AML-193 (cell line): ENCODE measurements at places on chromosomes 2 and 18.

DNA sequence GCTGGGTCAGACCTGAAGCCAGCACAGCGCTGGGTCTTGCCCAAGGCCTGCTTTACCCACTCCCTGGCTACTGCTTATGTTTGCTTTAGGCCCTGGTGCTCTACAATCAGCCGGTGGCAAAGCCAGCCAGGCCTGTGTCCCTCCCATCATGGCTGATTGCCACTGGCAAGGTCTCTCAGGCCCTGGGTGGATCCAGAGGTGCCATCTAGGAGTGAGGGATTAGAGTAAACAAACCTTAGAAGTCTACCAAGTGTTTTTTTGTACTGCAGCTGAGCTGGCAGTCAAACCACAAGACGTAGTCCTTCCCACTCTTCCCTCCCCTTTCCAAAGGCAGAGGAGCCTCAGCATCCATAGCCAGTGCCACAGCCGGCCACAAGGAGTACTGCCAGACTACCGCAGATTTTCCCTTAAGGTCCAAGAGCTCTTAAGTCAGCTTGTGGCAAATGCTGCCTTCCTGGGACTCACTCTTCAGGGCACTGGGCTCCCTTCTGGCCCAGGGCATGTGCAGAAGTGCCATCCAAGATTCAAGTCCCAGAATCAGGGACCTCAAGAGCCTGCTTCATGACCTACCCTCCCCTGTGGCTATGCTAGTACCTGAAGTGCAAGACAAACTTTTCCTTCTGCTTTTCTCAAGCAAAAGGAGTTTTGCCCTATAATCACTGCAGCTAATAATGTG is 20.0 kb downstream of the IL1RL2 start:
- DNase-seq = no peak

DNA sequence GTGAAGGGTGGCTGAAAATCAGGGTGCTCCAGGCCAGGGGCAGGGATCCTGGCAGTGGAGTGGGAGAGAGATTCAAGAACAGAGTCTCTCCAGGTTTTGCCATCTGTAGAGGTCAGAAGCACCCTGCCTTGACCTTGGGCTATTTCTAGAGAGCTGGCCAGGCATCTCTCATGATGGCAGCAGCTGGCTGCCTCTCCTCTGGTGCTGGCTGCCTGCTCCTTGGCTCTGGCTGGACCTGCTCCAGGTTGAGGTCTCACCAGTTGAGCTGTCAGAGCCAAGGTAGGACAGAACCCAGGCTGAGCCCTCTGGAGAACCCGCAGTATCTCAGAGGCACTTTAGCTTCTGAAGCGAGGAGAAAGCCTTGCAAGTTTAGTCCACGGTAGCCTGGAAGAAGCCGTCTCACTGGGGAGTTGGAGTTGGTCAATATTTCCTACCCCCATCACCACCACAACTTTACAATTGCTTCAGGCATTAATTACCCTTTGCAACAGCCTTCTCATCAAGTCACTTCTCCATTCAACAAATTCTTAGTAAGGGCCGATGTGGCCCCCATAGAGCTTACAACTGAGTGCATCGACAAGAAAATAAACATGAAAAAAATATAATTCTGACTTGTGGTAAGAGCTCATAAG is 25.6 kb downstream of the GNLY start:
- DNase-seq = no peak

DNA sequence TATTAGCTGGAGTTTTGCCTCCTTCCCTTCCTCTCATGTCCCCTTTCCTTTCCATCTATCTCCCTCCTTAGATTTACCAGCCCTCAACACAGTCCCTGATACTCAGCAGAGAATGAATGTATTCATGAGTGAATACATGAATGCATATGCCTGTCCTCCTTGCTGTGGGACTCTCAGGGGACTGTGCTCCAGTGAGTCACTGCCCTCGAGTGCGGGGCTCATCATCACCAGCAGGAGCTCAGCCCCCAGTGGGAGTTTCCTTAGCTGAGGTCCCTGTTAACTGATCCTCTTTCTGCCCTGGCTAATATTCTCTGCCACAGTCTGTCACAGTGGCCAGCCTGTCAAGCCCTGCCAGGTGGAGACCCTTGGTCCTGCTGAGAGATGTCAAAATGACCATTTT is 104.9 kb upstream of the LHCGR start:
- DNase-seq = no peak

- no peak for DNase-seq
Observed at GRCh38 chr2:171858397-171858958, 35.6 kb downstream of the SLC25A12 start.

DNA sequence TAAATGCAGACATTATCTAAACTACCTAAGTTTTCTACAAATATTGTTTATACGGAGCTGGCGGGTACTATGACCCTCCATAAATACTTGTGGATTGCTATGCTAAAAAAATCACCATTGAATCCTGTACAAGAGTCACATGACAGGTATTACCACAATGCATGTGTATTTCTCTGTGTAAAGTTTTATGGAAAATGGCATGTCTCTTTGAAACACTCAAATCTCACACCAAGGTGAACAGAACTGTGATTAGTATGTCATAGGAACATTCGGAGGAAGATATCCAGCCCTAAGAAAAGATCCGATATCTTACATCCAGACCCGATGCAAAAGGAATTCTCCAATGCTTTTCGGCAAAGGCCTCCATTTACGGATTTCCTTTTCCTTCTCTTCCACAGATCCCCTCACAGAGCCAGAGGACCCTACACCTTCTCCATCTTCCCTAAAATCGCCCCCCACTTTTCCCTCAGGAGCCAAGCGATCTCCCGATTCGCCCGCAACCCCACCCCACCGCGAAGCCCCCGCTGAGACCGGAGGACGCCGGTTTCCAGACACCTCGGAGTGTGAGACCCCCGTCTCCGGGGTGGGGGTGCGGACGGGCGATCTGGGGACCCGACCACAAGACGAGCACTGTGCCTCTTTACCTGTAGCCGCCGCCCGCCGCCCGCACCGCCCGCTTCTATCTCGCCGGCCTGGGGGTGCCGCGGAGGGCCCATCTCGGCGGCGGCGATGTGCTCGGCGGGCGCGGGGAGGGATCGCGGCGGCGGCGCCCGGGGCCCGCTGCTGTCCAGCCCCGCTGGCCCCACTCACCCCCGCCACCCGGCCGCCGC is 1.2 kb downstream of the SAP130 start:
- DNase-seq = no peak

DNA sequence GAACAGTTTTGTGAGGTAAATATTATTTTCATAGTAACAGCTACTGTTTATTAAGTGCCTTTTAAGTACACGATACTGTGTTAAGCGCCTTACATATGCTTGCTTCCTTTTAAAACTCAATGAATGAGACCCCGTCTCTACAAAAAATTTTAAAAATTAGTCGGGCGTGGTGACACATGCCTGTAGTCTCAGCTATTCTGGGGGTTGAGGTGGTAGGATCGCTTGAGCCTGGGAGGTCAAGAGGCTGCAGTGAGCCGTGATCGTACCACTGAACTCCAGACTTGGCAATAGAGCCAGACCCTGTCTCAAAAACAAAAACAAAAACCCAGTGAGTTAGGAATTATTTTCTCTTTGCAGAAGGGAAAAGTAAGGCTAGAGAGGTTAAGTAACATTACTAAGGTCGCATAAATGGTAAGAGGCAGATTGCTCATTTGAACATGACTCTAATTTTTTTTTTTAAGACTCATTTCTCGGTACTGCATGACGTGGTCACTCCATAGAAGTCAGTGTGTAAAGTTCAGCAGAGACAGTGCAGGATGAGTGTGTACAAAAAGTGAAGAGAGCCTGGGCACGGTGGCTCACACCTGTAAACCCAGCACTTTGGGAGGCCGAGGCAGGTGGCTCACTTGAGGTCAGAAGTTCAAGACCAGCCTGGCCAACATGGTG is 1.1 kb downstream of the METAP1D start:
- no peak for DNase-seq

GRCh38 chr2:219521066-219521880 is 7.0 kb downstream of the ASIC4 start:
- DNase-seq = peak; percentile 26

- peak; percentile 8 for DNase-seq
Observed at GRCh38 chr2:61419570-61419969, 51.3 kb downstream of the USP34 start.

DNA sequence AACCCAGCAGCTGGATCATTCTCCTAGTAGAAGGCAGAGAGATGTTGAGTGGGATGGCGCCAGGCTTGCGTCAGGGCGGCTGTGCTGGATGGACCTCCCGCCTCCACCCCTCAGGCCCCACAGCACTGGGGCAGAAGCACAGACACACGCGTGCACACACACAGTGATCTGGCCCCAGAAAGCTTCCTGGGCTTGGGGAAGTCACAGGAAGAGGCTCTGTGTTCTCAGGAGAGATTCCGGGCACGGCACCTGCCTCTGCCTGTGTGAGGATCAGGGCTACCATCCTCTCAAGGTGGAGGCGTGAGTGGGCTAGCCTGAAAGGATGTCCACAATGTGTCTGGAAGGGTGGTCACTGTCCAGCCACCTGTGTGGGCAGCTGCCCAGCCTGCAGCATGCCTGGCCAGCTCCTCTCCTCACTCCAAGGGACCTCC is 229.8 kb upstream of the HS6ST1 start:
- no peak for DNase-seq

GRCh38 chr2:215554689-215555498 is 119.0 kb upstream of the FN1 start:
- no peak for DNase-seq

GRCh38 chr2:186098821-186099220 is 360.2 kb downstream of the FSIP2 start:
- no peak for DNase-seq

- DNase-seq = no peak
Observed at GRCh38 chr2:88809216-88809615, 117.7 kb downstream of the RPIA start.

DNA sequence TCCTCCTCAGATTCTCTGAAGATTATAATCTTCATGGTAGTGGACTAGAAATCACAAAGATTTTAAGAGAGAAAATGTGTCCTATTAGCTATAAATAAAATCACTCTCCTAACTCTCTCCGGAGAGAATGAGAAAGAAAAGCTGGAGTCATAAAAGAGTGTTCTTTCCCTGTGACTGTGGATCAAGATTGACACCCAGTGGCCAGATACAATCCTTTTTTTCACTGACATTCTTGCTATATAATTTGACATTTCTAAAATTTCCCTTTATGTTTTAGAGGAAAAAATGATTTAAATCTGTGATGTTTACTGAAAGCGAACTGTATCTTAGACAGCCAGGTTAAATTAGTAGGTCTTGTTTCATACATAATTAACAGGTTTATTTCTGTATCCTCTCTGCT is 35.4 kb upstream of the LRP2 start:
- peak; percentile 22 for DNase-seq

DNA sequence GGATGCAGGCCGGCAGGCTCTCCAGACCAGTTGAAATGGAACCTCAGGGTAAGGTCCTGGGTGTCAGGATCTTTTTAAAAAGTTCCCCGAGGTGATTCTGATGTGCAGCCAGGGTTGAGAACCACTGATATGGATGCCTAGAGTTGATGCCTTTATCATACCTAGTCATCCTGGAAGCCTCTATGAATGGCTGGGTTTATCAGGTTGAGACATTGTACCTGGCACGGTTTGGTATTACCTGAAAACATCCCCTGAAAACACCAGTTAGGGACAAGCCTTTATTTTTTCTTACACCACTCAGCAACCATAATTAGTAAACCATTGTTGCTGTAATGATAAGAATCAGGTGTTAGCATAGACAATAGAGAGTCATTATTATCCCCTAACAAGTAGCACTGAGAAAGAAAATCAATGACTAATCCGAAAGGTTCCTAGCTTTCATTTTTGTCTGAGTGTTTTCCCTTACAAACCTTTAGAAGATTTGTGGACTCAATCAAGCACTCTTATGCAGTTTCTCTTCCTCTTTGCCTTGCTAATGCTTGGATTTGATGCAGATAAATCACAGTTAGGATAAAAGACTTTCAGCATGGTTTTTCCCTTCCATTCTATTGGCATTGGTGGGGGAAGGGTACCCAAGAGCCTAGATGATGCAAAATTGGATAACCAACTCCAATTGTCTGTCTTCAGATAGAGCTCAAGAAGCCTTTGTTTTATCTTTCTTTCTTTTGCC is 116.5 kb upstream of the LYPD6 start:
- no peak for DNase-seq

- DNase-seq = no peak
Observed at GRCh38 chr2:37769551-37769950, 98.1 kb upstream of the CDC42EP3 start.

GRCh38 chr2:3447789-3448317 is 68.4 kb downstream of the TRAPPC12 start:
- DNase-seq = no peak

GRCh38 chr2:119289642-119290041 is 66.0 kb downstream of the STEAP3 start:
- DNase-seq = no peak

- no peak for DNase-seq
Observed at GRCh38 chr18:76808561-76808960, 13.8 kb upstream of the ZNF236 start.

- no peak for DNase-seq
Observed at GRCh38 chr18:58572181-58572580, 56.7 kb downstream of the ALPK2 start.

DNA sequence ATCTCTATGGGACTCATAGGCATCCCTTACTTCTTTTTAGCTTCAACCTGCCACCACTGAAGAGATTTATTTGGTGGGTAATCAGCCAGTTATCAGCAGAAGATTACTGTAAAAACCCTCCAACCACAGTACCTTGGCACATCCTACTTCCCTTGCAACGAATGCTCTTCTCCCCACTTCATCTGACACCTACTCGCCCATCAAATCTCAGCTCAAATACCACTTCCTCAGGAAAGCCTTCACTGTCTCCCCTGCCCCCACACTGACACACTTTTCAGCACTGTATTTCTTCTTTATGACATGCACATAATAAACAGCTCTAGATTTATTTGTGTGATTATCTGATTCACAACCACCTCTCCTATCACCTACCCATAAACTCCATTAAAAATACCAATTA is 3.1 kb downstream of the KDSR start:
- DNase-seq = no peak

DNA sequence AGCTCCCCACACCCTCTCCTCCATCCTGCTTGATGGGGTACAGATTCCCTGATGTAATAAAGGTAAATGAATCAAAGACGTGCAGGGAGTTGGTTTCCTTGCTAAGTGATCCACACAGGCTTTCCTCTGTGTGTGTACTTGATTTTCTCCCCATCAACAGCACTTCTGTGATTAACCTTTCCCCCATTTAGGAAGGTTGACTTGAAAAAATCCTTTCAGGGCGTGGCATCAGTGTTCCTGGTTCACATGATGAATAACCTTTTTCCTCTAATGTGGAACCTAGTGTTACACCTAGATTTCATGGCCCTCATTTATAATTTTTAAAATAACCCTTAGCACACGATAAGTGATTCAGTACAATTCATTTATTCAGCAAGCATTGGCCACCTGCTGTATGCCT is 115.0 kb downstream of the ICA1L start:
- DNase-seq = no peak
